Pancreas (tissue), 10 donors: ENCODE measurements at places on chromosomes 3 and 15. TPM values are rescaled to one million over a fixed set of nuclear protein-coding genes. Genes with fewer than 3 reads are reported as not detected.

DNA sequence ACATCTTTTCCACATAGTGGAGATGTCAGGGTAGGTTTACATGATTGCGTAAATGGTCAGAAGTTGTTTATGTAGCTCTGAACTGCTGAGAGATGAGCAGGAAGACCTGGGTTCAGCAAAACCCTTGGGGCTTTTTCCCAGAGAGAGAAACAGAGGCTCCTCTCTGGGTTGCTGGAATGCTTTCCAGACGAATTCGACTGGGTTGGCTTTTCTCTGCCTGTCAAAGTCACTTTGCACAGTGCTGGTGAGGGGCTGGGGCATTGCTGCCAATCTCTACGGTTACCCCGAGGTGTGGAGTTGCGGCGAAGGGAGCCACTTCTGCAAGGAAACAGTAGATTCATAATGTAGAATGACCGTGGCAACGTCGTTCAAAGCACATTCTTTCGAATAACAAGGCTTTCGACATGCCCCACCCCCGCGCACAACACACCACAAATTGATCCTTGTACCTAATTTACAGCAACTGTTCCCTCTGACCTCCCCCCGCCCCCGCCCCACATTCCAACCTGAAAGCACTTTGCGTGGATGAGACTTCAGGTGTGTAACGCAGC, 950 bp upstream of the CNTN4 start:
- no peak for DNase-seq

GRCh38 chr3:18420555-18420954, 4.6 kb downstream of the SATB1 start:
- no peak for DNase-seq

GRCh38 chr3:32685543-32686185, 676 bp downstream of the CNOT10 start:
- DNase-seq: no peak

DNA sequence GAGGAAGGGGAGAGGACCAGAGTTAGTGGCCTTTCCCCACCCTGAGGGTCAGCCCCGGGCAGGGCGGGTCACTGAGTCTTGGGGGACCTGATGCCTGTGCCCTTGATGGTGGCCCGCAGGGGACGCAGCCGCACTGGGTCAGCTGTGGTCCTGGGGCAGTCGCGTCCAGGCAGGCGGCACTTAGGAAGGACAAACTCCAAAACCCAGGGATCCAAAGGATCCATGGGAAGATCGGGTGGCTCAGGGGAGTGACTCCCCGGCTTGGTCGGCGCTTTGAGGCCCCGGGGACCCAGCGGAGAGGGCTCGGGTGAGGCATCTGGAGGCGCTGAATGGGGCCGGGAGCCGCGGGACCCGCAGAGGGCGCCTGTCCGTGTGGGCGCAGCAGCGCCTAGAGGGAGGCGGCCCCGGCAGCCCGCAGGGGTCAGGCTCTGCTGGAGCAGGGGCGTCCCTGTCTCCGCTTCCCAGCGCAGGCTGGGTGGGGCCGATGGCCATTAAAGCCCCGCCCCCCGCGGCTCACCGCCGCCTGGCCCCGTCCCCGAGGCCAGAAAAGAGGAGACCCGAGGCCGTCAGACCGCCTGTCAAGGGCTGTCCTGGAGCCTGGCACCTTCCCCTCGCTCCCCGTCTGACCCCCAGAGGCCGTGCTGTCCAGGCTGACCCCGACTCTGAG, 17.5 kb downstream of the CIDEC start:
- peak; percentile 49 for DNase-seq

DNA sequence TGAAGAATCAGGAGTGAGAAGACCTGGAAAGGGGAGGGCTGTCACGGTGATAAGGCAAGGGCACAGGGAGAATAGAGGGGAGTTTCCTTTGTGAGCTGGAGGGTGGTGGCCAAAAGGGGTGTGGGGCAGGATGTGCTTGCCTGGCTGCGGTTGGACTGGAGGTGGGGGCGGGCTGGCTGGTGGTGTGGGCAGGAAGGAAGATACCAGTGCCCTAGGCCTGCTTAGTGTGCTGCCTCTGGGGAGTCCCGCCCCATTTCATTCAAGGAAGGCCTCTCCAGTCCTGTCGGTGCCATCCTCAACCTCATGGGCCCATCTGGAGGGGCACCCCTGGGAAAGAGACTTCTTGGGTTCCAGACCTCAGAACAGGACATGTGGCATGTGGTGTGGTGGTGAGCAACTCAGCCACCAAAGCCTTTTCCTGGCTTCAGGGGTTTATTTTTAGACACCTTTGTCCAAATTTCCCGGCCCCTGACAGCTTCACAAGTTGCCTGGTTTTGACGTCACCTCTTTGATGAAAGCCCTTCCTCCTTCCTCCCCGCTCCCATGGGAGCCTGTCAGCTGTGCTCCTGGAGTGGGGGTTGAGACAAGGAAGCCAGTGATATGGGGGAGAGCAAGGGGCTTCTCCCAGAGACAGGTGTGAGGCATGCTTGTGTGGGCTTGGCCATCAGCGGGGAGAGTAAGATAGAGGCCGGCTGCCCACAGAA, 15.6 kb downstream of the TEX264 start:
- DNase-seq: no peak

- no peak for DNase-seq
Measured at GRCh38 chr3:47022641-47023071, 43.2 kb downstream of the NBEAL2 start.

DNA sequence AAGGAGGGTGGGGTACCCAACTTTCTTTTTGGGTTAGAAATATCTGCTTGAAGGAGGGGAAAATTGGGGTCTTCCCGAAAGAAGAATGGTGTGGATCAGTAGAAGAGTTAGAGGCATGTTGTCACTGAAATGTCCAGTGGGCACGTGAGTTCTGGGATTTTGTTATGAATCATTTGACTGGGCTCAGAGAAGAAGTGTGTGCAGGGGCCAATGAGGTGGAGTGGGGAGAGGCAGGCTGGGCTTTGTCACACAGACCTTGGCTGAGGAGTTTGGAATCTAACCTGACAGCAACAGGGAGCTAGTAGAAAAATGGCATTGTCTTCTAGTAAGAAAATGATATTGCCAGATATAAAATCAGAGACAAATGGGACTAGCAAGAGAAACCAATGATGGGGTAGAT, 436.8 kb downstream of the MFSD1 start:
- no peak for DNase-seq

Gene KLF15
- 15.2 TPM for total RNA-seq

DNA sequence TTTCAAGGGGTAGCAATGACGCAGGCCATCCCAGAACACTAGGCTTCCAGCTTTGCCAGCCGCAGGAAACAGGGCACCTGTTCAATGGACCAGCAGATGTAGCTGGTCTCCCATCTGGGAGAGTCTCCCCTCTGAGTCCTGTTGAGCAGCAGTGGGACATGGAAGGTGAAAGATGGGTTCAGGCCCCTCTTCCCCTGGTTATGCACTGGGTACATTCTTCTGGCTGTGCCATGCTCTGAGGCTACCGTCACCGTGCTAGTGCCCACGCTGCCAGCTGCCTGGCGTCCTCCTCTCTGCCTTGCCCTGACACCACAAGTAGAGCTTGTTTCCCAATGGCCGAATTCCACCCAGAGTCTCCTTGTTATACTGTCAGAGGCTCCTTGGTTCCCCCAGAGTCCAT, 63.1 kb downstream of the TLE3 start:
- DNase-seq: no peak

- no peak for DNase-seq
Measured at GRCh38 chr3:13045904-13046568, 27.2 kb downstream of the IQSEC1 start.

DNA sequence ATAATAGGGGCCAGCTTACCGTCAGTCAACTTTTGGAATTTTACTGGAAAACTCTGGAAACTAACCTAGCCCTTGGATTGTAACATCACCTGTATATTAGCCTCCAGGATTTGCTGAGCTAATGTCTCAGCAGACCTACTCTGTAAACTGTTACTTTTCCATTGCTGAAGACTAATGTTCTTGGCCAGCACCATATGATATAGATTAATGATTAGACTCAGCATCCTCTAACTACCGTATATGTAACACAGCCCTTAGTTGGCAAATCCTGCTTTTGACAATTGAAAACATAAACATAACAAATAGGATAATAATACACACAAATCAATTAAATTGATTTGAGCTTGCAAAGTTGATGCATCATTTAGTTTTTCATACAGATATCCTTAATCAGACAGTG, 26.6 kb upstream of the GBE1 start:
- no peak for DNase-seq

Gene PRSS50
- 0.35 TPM for total RNA-seq

DNA sequence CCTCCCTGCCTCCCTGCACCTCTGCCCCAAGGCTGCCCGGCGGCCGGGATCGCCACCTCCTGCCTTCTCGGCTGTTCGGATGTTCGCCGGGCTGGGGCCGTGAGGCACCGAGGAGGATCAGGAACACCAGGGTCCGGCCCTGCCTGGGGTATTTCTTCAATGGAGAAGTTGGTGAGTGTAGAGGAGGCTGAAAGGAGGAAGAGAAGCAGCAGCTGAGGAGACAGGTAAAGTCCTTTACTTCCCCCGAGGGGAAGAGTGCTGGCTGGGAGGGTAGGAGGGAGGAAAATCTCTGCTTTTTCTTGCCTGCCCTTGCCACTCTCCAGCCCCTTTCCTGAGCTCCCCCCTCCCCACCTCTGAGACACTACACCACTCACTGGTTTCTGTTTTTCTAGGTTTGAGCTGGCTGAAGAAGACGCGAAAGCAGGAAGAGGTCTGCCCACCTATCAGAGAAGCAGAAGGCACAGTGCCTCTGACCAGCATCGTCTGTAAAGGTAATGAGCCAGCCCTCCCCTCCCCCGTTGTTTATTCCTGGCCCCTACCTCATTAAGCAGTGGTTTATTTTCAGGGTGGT, 519 bp downstream of the ASB7 start:
- no peak for DNase-seq

DNA sequence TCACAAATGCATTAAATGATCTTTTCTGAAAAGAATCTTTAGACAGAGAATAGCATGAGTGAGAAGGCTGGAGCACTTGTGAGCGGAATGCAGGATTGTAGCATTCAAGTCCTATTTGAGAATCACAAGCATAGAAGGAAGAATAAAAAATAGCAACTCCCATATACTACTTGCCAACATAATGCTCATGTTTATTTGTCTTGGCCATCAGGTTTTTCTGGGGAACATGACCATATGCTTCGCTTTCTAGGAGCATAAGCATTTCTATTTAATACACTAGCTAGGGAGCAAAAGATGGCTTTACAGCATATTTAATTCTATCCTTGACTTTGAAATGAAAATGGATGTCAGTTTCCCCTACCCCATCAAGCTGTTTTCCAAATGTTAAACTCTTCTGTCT, 170.3 kb upstream of the MITF start:
- DNase-seq: no peak

DNA sequence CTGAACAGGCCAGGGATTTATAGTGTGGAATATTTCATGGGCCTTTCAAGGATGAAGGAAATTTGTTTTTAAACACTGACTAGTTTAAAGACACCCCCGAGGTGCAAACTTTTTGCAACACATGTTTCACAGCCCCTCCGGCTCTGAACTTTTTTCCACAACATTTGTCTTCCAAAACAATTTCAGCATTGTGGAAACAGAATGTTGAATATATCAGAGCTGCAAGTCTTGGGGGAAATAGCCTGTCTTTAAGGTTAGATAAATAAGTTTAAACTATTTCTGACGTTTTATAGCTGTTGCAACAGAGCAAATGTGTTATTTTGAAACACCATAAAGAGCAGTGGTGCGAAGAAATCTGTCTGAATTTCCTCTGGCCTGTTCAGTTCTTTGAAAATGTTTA, 229.2 kb upstream of the GOLGA6L4 start:
- no peak for DNase-seq

- no peak for DNase-seq
Measured at GRCh38 chr3:188108703-188109412, 45.1 kb upstream of the LPP start.

Gene ANKRD63
- not detected for total RNA-seq

DNA sequence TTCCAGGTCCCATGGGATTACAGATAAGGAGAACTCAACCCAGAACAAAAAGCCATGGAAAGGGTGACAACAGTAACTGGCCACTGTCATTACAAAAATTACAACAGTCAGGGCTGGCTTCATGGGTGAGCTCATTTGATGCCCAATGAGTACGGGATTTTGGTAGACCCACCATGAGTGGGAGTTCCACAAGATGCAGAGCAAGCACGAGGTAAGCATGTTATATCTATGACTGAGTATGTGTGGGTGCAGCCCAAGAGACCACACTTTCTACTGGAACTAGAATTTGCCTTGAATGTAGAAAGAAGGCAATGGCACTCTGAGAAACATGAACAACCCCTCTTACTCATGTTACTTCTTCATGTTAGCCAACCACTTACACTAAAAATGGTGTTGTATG, 83.3 kb downstream of the IGF2BP2 start:
- DNase-seq: no peak

DNA sequence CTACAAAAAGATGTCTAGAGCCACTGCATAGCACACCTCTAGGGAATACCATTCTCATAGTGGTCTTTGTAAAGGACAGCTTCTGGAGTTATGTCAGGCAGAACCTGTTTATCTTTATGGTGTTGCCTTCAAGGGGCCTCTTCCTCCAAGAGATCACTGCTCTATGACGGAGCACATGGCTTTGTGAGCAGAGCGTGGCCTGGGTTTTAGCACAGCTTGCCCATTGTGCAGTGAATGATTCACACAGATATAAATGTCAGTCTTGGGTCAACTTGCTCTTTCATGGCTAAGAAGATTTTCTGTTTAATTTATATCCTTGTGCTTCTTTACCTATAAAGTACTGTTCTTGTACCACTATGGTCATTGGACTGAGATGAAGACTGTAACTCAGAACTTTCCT, 41.5 kb upstream of the RBMS3 start:
- no peak for DNase-seq

DNA sequence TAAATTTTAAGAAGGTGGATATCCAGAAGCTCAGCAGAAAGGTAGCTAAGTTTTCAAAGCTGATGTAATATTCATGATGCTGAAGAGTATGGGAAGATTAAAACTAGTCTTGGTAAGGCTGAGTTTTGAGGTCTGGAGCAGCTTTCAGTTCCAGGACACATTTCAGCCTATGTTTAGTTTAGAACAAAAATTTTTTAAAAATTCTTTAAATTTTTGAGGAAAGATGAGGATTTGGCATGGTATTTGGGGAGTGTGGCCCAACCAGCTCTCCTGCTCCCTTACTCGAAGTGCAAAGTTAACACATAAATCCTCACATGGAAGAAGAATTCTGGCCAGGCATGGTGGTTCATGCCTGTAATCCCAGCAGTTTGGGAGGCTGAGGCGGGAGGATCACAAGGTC, 1039.1 kb downstream of the NAALADL2 start:
- no peak for DNase-seq

GRCh38 chr15:42375941-42376340, 16.6 kb downstream of the CAPN3 start:
- DNase-seq: no peak

Gene DLG1
- 37.3 TPM for total RNA-seq

DNA sequence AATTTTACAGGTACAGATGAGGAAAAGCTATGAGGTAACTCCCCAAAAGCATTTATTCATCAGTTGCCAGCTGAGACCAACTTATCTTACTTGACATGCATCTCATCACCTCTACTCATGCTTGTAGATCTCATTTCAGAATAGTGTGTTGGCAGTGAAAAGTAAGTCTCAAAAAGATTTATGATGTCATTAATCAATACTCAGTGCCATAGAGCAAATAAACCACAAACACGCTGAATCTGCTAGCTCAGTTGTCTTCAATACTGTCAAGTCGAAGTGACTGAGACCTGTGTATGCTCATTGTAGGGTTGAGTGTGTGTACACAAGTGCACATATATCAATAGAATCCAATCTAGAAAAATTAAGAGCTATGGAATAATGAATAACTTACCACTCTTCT, 413.5 kb downstream of the CNTN3 start:
- no peak for DNase-seq
